Osteoblast (primary cell): ENCODE measurements at places on chromosomes 4 and X. TPM values are rescaled to one million over a fixed set of nuclear protein-coding genes. Genes with fewer than 3 reads are reported as not detected.

DNA sequence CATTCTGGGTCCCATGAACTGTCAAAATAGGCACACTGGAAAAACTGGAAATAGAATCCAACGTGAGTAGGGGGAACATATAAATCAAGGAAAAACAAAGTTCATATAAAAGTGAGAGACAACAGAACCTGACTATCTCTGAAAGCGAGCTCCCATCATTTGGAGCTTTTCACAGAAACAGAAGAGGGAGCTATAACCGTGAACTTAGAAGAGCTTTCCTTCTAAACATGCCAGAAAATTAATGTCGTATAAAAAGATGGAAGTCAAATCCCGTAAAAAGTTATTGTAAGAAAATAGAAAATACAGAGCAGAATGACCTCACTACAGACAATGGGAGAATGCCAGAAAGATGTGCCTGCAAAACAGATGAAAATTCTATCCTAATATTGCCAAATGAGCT is 23.9 kb upstream of the HSD17B10 start:
- DNase-seq: no peak

DNA sequence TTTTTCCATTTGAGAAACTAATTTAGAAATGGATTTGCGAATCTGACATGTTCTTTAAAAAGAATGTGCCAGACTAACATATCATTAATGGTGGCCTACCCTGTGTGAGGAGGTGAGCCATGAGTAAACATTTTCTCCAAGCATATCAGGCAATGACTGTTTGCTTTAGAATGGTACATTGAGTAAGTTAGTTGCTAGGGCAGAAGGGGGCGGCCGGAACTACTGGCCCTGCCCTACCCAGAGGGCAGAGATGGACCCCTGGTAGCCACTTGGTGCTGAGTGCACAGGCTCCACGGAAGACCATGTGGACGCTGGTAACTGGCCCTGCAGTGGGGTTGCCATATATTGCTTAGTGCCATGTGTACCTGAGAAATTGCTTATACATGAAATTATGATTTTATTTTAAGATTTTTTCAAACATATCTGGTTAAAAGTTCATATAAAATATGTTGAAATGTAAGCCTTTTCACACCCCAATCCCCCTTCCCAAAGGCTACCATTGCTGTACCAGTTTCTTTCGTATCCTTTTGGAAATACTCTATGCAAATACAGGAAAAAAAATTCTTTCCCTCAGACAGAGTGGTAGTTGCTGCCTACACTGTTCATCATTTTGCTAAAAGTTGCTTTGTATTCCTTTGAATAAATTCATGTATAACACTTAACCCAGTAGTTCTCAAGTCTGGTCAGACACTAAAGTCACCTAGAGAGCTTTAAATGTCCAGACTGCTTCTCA is 8.8 kb downstream of the FNIP2 start:
- no peak for DNase-seq

- DNase-seq: no peak
Measured at GRCh38 chrX:2698604-2699003, 7.5 kb downstream of the CD99 start.

DNA sequence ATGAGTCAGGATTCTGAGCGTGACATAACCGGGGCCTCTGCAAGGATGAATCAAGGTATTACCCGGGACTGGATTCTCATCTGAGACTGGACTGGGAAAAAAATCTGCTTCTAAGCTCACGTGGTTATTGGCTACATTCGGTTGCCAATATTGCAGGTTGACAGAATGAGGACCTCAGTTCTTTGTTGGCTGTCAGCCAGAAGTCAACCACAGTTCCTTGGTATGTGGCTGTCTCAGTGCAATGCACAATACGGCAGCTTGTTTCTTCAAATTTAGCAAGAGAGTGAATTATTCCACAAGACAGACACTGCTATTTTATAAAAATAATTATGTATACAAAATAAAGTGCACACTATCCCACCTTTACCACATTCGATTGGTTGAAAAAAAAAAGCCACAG is 424.2 kb downstream of the KLHL4 start:
- DNase-seq: peak; percentile 1

DNA sequence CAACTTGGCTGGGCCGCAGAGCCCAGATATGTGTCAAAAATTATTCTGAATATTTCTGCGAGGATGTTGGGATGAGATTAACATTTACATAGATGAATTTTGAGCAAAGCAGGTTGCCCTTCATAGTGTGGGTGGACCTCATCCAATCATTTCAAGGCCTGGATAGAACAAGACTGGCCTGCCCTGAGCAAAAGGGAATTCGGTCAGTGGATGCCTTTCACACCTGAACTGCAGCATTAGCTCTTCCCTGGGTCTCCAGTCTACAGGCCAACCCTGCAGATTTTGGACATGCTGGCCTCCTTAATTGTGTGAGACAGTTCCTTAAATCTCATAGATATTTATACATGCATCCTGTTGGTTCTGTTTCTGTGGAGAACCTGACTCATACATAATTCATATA is 32.4 kb upstream of the SLC10A4 start:
- no peak for DNase-seq

DNA sequence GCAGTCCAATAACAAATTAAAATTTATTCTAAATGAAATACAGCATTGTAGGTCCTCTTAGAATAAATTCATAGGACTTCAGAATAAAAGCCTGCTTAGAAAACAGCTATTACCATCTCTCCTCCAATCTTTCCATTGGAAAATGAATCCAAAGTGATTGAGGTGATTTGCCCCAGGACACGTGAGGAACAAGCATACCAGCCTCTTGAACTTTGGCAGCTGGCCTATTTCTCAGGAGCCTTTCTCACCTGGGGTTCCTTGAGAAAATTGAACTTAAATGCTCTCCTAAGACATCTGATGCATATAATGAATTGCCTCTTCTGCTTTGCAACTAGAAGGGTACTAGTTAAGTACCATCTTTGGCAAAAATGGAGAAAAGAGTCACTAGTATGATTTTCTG is 13.5 kb downstream of the ARHGAP24 start:
- no peak for DNase-seq

DNA sequence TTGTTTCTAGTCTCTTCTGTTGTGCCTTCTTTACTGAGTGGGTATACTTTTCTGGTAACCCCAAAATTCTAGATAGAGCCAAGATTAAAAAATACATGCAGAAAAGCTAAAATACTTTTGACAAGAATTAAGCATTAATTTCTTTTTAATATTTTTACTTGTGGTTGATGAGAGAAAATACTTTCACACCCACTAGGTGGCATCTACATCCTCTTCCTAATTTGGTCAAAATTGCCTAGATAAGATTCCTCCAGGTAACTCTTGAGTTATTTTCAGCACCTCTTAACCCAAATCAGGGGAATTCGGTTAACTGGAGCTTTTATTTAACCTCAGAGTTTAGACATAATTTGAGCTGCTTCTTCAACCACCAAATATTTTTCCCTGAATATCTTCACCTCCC is 28.4 kb upstream of the COX7B2 start:
- no peak for DNase-seq

DNA sequence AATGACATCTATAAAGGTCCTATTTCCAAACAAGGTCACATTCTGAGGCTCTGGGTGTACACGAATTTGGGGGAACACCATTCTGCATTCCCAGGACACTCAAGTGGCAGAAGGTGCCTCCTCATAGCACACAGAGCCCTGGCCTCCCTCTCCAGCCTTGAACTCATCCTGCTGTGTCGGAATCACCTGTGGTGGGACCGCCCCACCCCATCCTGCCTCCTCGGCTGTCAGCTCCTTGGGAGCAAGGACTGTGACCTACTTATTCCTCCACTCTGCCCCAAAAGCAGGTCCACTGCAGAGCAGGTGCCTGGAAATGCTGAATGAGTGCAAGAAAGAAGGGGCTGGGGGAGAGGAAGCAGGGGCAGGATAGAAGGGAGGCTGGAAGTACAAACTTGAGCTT is 33.5 kb downstream of the HTRA3 start:
- no peak for DNase-seq

GRCh38 chr4:73841243-73841925 is 4.9 kb downstream of the CXCL6 start:
- no peak for DNase-seq

The RADX gene
- total RNA-seq: 1.2 and 1.4 TPM in 2 replicates

The SYN1 gene
- total RNA-seq: under 0.01 TPM in 2 replicates

The MBTPS2 gene
- 9.0 and 9.1 TPM in 2 replicates for total RNA-seq

The GSX2 gene
- total RNA-seq: not detected in 2 replicates

The SPATA4 gene
- total RNA-seq: 0.59 and 0.72 TPM in 2 replicates

The TMPRSS11F gene
- not detected in 2 replicates for total RNA-seq

The VSIG4 gene
- 0.72 TPM in 1 of 2 replicates, not detected in the other for total RNA-seq

The RLIM gene
- total RNA-seq: 56.0 and 61.2 TPM in 2 replicates

The VEGFC gene
- total RNA-seq: 55.4 and 56.9 TPM in 2 replicates
